ENCODE measurements at places on chromosomes 12 and 14.

- DNase-seq, result no peak
Measured at GRCh38 chr12:13880613-13881012, 100.8 kb downstream of the GRIN2B start.

GRCh38 chr12:20451761-20452160, 83.4 kb downstream of the PDE3A start:
- DNase-seq, result no peak

GRCh38 chr12:77357655-77358054, 292.3 kb upstream of the E2F7 start:
- no peak for DNase-seq

DNA sequence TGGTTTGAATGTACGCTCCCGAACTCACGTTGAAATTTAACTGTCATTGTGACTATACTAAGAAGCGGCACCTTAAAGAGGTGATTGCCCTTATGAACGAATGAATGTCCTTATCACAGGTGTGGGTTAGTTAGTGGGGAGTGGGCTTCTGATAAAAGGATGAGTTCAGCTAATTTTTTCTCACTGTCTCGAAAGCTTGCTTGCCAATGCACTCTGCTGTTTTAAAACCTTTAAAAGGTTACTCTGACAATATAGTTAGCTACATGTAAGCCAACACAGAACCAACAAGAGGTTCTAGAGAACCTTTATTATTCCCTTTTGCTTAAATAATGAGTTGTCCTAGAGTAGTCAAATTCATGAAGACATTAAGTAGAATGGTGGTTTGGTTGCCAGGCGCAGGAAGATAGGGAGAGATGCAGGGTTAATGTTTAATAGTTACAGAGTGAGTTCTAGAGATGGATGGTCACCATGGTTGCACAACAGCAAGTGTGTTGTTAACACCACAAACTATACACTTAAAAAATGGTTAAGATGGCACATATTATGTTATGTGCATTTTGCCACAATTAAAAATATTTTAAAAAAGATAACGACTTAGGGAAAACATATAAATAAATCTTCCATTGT, 26.3 kb downstream of the RTN1 start:
- no peak for DNase-seq

DNA sequence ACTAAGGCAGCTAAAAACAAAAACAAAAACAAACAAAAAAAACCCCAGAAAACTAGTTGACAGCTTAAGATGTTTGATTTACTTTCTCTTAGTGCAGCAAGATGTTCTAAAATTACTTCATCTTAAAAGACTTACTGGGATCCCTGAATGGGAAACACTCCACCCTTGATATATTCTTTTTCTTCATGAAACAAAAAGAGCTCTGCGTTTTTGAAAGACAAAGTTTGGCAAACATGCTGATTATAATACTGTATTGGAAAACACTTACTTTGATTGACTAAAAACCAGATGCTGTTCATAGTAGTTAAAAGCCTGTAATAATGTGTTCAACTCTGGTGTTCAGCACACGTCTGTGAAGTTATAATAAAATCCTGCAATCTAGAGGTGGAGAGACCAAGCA, 136.8 kb downstream of the SRGAP1 start:
- DNase-seq, result no peak

DNA sequence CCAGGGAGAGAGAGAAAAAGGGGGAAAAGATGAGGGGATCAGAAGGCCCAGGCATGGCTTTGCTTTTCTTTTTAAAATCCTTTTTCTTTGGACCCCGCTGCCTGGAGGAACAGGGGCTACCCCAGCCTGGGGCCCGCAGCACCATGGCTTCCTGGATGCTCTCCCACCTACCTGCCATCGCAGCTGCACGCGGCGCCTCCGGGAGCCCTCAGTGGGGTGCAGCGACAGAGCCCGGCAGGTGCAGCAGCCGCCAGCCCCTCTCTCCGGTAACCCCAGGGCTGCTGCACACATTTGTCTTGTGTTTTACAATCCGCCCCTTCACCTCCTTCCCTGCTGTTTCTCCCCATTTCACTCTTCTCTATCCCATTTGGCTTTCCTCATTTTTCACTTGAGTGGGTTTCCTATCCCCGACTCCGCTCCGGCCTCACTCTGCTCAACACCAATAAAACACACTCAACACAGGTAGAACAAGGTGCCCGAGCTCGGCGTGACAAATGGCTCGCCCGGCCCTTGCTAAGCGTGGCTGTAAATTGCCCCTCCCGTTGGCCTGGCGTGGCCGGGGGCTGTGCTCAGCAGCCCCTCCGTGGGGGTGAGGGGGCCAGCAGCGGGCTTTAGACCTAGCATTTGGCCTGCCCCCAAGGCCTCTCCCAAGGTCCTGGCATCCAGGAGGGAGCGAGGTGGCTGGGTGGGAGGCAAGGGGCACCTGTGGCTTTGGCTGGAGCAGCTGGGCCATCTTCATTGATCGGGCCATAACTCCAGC, 52.6 kb upstream of the GPATCH2L start:
- DNase-seq, result no peak

- no peak for DNase-seq
Measured at GRCh38 chr14:74255281-74255680, 16.0 kb downstream of the VSX2 start.

- DNase-seq, result no peak
Measured at GRCh38 chr14:51666826-51667225, 15.1 kb downstream of the FRMD6 start.
